ENCODE measurements at places on chromosomes 11 and 22.
A peak's percentile ranks its signal among the peaks of the same experiment; 100 is the strongest.

GRCh38 chr11:43574949-43575912 is 105.3 kb upstream of the HSD17B12 start:
- DNase-seq = no peak

DNA sequence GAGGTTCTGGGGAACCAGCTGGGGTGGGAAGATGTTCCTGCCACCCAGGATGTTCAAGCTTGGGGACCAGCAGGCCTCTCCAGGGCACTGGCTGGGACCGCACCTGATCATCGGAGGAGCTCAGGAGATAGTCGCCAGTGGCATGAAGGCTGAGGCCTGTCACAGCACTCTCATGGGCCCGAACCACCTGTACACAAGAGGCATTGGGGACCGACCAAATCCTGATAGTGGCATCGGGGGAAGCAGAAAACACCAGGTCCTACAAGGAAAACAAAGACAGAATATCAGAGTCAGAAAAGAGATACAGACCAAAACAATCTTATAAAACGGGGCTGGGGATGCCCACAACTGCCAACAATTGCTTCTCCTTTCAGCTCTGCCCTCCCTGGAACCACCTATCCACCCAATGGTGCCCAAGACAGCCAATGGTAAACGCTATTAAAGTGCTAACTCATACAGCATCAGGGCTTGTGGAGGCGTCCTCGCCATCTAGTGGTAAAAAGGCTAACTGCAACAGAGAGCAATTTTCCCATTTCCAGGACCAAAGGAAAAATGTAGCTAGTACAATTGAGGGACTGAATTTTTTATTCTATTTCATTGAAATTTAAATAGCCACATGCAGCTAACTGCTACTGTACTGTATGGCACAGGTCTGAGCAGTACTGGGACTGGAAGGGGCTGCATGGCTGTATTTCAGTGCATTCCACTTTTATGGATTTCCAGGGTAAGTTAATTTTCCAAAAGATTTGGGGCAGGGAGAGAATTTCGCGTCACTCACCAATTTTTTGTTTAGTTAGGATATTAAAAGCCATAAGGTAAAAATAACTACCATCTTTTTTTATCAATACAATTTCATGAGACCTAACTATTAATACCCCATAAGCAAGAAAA is 7.1 kb downstream of the PRPF19 start:
- DNase-seq = no peak

- no peak for DNase-seq
Observed at GRCh38 chr11:16897470-16898061, 116.6 kb downstream of the PLEKHA7 start.

DNA sequence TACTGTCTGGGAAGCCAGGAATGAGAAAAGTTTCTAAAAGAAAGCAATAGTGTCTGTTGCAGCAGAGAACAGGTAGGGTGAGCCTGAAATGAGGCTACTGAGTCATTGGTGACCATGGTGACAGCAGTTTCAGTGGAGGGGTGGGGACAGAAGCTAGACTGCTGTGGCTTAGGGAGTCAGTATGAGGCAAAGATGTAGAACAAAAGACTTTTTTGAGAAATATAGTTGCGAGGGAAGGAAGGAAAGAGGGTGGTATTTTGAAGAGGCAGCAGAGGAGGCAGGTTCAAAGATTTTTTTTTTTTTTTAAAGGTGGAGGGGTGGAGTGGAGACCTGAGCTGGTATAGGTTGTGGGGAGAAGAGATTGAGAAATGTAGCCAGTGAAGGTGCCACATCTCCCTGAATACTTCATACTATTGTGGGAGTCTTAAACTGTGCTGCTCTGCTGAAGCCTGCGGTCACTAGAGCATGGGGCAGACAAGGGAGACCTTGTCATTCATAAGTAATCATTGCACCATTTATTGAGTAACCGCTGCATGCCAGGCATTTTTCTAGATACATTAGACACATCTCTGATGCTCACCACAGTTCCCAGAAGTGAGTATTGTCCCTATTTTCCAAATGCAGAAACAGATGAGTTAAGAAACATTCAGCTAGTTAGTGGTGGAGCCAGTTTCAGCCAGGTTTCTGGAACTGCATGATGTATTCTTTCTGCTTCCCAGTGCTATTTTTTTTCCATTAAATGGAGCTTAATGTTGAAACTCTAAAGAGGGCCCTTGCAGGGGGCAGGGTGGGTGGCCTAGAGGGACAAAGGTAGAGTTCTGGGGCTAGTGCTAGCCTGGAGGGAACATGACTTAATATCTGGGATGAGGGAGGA is 49.9 kb downstream of the STIM1 start:
- peak; percentile 42 for DNase-seq

GRCh38 chr11:65915821-65916251 is 3.0 kb downstream of the C11orf68 start:
- DNase-seq = no peak

- no peak for DNase-seq
Observed at GRCh38 chr11:92662601-92663360, 306.7 kb upstream of the MTNR1B start.

- DNase-seq = no peak
Observed at GRCh38 chr11:15295695-15296094, 181.0 kb downstream of the INSC start.

- no peak for DNase-seq
Observed at GRCh38 chr11:48134221-48134922, 82.2 kb upstream of the OR4B1 start.

DNA sequence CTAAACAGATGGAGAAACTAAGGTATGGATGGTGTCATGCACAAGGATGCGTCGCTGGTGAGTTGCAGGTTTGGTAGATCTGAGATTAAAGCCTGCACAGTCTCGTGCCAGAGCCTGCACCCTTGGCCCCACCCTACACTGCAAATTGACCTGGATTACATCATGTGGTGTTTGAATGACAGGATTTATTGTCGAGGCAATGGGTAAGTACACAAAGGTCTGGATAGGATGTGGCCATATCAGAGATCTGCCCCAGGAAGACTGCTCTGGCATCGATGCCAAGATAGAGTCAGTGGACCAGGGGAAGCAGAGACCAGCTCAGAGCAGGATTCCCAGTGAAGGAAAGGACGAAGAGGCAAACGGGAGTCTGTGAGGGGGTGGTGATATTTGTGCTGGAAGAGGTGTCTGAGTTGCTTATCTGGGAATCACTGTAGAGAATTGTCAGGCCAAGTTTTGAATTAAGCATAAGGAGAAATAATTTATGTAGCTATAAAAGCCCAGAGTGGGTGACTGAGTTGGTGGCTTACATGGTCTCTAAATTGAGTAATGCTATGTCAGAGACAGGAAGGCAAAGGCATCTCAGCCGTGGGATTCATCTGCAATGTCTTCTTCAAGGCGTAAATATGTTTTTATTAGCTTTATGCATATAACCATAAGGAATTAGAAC is 499.6 kb upstream of the B3GAT1 start:
- no peak for DNase-seq

DNA sequence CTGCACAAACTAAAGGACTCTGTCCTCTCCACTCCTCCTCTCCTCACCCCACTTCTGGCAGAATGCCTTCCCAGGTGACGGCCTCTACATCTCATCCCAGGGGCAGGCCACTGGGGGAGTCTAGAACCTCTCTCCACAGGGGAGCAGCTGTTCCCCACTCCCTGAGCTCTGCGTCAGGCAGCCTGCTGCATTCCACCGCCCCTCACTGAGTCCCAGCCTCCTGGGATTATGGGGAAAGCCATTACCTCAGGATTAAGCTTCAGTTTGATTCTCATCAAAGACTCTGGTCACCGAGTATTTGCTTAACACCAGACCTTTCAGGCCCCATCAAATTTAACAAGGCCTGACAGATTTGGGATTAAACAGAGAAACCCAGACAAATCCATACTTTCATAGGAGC is 405.9 kb downstream of the NXPE2 start:
- no peak for DNase-seq

GRCh38 chr11:64013141-64013896 is 22.4 kb upstream of the FLRT1 start:
- DNase-seq = no peak

- no peak for DNase-seq
Observed at GRCh38 chr11:108654994-108655631, 9.8 kb upstream of the DDX10 start.

GRCh38 chr11:61307354-61307753 is 12.2 kb upstream of the VWCE start:
- no peak for DNase-seq

DNA sequence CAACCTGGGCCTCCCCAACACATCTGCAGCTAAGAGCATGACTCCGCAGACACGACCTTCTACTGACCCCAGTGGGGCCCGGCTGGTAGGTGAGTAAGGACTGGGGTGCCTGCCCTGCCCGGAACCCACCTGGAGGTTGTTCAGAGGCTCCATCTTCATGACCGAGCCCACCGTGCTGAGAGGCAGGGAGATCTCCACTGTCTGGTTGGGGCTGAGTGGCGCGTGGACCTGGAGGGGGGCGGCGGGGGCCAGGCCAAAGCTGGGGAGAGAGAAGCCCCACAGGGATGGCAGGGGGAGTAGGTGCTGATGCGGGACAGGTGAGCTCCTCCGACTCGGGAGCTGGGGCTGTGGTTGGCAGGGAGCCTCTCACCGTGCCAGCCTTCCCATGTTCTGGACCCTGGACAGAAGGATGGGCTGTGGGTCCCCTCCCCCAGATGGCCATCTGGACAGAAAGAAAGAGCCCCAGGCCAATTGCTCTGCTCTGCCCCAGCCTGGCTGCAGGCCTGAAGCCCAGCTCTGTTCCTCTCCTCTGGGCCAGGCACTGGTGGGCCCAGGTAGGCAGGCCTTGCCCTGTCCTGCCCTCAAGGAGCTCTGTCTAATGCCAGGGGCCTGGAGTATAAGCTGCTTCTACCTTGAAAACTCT is 16.3 kb upstream of the RASL10A start:
- no peak for DNase-seq

GRCh38 chr11:122963961-122964360 is 17.7 kb downstream of the BSX start:
- DNase-seq = no peak

GRCh38 chr11:12185914-12186313 is 75.5 kb downstream of the MICAL2 start:
- DNase-seq = no peak

- DNase-seq = no peak
Observed at GRCh38 chr11:117993988-117994745, 8.0 kb downstream of the IL10RA start.

DNA sequence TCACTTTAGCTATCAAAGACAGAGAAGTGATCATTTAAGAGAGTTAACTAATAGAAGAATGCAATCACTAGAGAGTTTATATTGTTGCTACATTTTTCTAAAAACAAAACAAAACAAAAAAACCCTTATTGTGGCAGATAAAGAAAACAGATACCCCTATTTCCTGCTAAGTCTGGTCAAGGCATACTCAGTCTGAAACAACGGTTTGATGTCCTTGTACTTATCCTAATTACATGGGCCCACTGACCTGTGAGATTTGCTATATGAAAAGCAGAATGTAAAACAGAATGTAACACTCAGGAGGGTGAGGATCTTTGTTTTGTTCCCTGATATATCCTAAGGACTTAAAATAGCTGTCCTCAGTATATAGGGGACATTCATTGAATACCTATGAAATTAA is 24.6 kb downstream of the MAML2 start:
- DNase-seq = no peak

DNA sequence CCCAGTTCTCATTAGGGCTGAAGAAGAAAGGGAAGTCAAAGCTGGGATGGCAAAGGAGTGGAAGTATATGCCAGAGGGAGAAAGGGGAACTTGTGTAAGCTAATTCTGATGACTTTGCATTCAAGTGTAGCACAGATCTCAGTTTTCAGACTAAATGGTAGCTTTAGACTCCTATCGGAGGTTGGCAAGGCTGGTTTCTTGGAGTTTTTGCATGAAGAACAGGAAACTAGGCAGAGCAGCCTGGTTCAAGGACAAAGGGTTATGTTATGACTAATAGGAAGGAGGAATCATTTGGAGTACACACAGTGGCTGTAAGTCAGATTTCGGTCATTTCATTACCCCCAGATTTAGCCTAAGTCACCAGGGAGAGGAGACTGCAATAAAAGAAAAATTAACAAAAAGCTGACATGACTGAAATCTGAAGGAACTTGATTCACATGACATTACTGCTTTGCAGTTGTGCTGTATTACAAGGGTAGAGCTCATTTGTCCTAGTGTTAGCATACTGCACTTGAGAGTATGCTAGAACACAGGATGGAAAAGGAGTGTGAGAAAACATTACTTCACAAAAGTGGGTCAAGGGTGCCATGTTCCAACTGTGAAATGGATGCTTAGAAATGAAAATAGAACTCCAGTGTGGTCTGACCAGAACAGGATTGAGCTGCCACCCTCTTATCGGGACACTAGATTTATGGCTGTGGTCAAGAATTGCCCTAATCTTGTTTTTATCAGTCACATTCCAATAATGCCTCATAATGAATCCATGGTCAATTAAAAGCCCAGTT is 23.6 kb downstream of the ADM start:
- DNase-seq = no peak

GRCh38 chr11:32870676-32871075 is 21.9 kb upstream of the QSER1 start:
- peak; percentile 7 for DNase-seq

- no peak for DNase-seq
Observed at GRCh38 chr22:17844150-17844549, 69.9 kb upstream of the BID start.

- no peak for DNase-seq
Observed at GRCh38 chr11:623349-623869, 1.3 kb downstream of the CDHR5 start.

DNA sequence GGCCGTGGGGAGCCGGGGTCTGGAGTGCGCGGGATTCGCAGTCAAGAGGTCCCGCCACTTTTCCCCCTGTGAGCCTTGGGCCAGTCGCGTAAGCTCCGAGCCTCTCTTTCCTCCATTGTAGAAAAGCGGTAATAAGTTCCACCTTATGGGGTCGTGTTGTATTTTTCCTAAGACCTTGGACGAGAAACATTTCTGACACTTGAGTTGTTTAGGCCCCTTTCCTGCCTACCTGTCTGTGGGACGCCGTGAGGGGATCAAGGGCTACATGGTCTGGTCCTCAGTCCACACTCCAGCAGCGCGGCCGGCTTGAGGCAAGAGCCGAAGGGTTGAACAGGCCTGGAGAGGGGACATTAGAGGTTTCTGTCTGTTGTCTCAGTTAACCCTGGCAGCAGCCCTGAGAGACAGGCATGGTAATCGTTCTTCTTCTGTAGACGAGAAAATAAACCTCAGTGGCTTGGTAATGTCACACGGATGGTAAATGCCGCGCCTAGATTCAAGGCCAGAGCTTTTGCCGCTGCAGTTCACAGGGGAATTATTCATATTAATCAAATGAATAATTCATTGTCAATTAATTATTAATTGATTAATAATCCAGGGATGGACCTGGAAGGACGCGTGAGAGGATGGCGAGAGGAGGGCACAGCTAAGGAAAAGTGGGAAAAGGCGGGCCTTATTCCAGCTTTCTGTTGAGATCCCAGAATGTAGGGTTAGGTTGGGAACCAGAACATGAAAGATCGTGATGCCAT is 545 bp downstream of the FEN1 start:
- no peak for DNase-seq

- no peak for DNase-seq
Observed at GRCh38 chr11:393219-394033, 583 bp upstream of the PKP3 start.

Data from stimulated activated CD4-positive, alpha-beta T cell treated with anti-CD3 and anti-CD28 coated beads, Interleukin-1b, Interleukin-23, amount 100 ng/mL, for 24 hours (primary cell).